ENCODE measurements at places on chromosomes 1 and 21. TPM values are rescaled to one million over a fixed set of nuclear protein-coding genes. Genes with fewer than 3 reads are reported as not detected.

The NR5A2 gene
- total RNA-seq: 51.1 TPM

- DNase-seq: peak; percentile 38
These were observed 1.1 kb downstream of the CALML6 start for GRCh38 chr1:1915911-1916840.

The DNAJC6 gene
- 3.1 TPM for total RNA-seq

The KRTAP12-2 gene
- not detected for total RNA-seq

- no peak for DNase-seq
These were observed 124.0 kb downstream of the SYT14 start for GRCh38 chr1:210061992-210062391.

GRCh38 chr1:71464016-71464415 is 383.2 kb upstream of the ZRANB2 start:
- DNase-seq: no peak

DNA sequence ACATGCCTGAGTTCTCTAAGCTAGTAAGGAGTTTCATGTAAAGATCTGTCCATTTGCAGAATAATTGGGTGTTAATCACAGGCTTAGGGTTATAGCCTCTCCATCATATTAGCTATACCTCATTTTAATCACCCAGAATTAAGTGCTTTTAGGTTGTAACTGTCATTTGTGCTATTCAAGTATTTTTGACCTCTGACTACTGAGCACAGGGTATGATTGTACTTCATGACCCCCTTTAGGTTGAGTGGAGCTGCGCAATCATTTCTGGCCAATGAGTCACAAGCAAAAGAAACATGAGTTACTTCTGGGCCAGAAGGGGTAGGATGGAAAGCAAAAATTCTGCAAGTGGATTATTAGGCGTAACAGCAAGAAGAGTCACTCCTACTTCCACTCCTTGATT is 8.4 kb upstream of the SNX7 start:
- DNase-seq: no peak

DNA sequence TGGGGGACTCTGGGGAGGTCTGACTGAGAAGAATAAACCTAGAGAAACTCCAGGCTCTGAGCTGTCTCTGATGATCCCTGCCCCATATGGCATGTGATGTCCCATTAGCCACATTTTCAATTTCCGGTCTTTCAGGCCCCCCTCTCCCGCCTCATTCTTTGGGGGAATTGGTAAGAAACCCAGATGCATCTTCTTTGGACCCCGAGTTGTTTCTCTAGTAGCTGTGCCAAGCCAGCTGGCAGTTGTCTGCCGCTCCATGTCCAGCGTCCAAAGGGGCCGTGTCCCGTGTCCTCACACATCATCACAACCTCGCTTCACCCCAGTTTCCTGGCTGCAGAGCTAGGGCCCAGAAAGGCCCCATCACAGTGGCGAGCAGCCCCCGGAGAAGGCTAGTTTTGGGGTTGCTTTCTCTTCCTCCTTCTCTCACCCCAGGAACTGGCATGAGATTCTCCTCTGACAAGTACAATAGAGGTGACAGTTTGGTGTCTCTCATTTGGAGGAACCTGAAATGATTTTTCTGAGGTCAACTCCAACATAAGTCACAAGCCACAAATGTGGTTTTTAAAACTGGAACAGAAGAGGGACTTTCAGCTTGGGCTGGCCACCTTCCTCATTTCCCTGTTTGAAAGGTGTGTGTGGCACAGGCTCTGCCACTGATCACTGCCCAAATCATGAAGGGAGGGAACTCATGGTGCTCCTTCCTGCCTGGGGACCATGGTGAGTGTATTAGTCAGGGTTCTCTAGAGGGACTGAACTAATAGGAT is 6.4 kb upstream of the GPR157 start:
- DNase-seq: no peak

- DNase-seq: no peak
These were observed 321.1 kb downstream of the KCTD3 start for GRCh38 chr1:215888159-215888558.

- no peak for DNase-seq
These were observed 673 bp upstream of the DHCR24 start for GRCh38 chr1:54887665-54888071.

DNA sequence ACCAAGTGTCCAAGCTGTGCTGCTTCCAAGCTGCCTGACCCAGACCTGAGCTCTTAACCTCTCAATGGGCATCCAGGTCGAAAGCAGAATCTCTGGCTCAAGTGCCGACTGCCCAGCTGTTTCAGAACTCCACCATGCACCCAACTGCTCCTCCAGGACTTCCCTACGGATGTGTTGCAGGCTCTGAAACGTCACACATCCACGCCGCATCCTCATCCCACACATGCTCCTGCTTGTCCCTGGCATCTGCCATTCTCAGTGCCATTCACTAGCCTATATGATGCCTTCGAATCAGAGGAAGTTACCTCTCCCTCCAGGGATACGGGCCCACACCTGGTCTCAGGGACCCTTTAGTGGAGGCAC is 11.2 kb downstream of the PDZK1IP1 start:
- no peak for DNase-seq

All from left colon (tissue), 2 donors.